ENCODE measurements at places on chromosomes 6 and 20.
A peak's percentile ranks its signal among the peaks of the same experiment; 100 is the strongest.

DNA sequence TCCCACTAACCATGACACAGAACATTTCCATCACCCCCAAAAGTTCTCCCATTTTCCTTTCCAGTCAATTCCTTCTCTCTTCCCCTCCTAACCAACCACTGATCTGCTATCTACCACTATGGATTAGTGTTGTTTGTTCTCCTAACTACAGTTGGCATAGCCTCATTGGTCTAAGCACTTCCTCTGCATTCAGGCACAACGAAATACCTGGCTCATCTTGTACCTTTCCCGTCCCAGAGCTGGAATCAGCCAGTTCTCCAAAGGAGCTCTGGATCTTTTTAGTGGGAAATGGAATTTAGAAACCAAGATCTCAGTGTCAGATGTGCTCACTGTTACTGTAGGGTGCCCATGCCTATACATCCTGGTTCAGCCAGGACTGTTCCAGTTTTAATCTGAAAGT, 4.0 kb upstream of the WTAP start:
- no peak for DNase-seq

DNA sequence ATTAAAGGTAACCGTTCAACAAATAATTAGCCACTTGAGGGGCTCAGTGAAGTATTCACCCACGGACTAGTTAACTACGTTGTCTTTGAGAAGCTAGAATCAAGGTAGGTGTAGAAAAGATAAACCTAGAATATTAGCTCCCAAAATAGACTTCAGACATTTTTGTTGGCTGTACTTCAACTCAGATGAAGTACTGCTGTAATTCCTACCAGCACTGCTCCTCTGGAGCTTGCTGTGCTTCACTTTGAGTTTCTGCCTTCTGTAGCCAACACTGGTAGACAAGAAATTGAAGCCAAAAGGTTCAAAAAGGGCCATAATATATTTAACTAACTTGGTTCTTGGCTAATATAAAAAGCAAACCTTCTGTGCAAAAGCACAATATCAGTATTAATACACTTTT, 18.8 kb upstream of the SDHAF4 start:
- no peak for DNase-seq

DNA sequence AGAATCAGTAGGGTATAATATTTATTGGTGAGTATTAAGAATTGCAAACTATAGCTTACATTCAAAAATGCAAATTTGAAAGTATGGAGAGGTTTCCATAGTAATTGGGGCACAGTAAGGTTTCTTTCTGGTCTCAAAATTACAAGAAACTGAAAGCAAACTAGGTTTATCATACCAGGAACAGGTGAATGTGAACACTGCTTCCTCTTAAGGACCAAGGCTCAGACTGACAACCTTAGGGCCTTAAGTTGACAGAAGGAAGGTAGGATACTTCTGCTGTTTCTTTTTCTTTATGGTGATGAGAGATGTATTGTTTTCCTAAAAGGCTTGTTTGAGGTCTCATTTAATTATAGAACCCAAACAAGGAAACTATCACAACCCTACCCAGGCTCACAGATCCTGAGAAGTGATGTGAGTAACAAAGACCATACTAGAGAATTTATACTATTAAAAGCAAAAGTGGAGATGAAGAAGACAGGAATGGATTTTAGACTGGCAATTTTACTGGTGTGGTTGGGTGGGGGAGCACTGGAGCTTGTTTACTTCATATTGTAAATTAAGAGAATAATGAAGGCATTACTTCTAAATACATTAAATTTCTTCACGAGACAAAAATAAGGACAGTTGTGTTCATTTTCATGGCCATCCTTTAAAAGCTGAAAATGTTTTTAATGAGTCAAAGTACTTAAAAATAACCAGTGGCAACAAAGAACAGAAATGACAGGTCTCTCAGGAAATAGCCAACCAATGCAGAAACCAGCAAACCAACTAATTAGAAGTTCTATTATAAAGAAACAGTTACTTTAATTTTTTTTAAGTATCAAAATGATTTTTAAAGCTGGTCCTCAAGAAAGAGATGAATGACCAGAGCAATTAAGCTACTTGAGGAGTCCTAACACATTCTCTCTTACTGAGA, 21.3 kb downstream of the STAU1 start:
- DNase-seq = no peak

DNA sequence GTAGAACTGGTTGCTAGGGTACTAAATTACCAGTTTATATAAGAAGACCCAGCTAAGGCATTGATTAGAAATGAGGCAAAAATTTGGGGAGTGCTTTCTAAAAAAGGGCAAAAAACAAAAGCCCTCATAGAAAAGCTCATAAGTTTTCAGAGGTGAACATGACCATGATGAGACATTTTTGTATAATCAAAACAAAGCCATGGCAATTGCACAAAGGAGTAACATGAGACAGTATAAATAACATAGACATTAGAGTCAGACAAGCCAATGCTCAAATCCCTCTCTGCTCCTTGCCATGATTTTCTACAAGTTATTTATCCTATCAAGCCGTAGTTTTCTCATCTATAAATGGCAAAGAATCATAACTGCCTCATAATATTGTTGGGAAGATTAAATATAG, 112.2 kb upstream of the ADTRP start:
- DNase-seq = no peak

DNA sequence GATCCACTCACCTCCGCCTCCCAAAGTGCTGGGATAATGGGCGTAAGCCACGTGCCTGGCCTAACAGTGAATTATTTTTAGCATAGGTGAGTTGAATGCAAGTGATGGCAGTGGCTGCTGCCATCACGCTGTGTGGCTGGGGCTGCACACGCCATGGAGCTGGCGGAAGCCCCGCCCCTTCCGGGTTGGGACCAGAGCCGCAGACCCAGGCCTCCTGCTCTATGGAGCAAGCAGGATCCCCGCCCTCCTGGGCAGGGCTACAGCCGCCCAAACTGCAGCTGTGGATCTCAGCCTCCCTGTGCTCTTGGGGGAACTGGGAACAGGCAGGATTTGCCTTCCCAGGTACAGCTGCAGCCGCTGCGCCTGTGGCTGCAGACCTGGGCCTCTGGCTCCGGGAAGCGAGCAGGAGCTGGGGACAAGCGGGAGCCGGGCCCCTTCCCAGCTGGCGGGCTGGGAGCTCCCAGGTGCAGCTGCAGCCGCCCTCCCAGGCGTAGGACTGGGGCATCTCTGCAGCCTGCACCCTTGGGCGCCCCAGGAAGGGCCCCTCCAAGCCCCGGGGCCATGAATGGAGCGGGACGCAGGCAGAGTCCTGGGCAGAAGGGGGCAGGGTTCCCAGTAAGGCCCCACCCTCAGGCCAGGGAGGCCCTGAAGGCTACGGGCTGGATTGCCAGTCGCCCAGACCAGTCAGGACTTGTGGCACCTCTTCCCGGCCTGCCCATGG, 30.9 kb upstream of the SLA2 start:
- no peak for DNase-seq

- DNase-seq = no peak
Observed at GRCh38 chr20:41776421-41776820, 158.2 kb upstream of the CHD6 start.

DNA sequence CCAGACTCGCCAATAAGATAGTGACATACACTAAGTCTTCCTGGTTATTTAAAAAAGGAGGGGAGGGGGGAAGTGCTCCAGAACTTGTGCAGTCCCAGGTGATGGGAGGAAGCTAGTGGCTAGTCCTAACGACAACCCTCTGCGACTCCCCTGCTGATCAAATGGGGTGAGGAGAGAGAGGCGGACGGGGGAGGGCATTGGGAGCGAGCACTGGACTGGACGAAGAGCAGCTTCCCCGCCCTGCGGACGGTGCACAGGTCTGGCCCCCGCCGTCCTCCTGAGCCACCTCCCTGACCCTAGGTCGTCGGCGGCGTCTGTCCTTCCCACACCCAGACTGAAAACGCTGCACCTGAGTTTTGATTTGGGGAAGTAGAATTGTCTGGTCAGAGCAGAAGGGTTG, 2.2 kb upstream of the OLIG3 start:
- DNase-seq = peak; percentile 45

DNA sequence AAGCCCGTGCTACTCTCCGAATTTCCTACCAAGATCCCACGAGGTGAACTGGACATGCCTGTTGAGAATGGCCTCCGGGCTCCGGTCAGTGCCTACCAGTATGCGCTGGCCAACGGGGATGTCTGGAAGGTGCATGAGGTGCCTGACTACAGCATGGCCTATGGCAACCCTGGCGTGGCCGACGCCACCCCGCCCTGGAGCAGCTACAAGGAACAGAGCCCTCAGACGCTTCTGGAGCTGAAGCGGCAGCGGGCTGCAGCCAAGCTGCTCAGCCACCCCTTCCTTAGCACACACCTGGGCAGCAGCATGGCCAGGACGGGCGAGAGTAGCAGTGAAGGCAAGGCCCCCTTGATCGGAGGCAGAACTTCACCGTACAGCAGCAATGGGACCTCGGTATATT, 8.0 kb upstream of the FAM83D start:
- DNase-seq = no peak

DNA sequence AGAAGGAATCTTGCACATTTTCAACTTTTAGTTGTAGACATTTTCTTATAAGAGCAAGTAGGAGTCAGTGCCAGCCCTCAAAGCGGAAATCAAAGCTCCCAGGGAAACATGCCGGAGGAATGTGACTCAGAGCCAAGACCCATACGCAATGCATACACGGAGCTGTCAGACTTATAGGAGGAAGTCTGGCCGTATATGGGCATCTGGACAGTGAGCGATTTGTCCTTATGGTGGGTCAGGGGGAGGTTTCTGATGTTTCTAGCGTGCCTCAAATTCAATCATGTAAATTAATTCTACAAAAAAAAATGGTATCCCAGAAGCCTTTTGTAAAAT, 3.6 kb upstream of the CCN2 start:
- DNase-seq = no peak
